Fibroblast of lung (primary cell): ENCODE measurements at places on chromosomes 11 and 22. TPM values are rescaled to one million over a fixed set of nuclear protein-coding genes. Genes with fewer than 3 reads are reported as not detected.

BLID gene
- 3.6 and 7.9 TPM in 2 replicates for total RNA-seq

CRYBB2 gene
- not detected in 2 replicates for total RNA-seq

DNA sequence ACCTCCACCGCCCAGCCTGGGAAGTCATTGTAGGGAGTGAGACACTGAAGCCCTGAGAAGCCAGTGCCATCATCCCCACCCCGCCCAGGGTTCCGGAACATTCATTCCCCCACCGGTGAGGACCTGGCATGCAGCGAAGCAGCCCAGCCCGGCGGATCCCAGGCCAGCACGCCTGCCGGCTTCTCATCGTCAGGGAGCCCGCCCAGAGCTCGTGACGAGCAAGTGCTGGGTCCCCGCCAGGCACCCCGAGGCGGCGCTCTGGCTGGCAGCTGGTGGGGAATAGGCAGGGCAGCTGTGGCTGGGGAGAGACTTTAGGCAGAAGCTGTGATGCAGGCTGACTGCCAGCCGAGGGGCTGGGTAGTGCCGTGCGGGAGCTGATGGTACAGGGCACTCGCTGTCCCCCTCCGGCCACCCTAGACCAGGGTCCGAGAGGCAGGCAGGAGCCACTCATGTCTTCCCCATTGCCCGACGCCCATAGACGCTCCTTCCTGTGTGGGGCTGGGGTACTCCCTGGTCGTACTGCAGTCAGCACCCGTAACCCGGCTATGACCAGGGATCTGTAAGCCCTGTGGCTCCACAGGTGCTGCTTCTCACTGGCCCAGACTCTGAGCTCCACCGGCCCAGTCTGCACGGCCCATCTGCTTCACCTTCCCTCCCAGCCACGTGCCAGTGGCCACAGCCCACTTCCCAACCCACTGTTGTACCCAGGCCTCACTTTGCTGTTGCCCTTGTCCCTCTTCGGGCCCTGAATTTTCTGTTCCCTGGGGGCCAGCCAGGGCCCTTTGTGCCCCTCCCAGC is 24.5 kb upstream of the CABP7 start:
- H3K4me1 ChIP-seq: no peaks in the 10 kb centered on the region
- H3K27ac ChIP-seq: no peak overlapping the region
- peaks cover 14% of the 10 kb centered on the region for H3K36me3 ChIP-seq
- DNase-seq: no peak
- H3K4me3 ChIP-seq: no peak overlapping the region

GRCh38 chr11:70740488-70740851 is 342.1 kb downstream of the CTTN start:
- DNase-seq: no peak
- H3K4me1 ChIP-seq: no peaks in the 10 kb centered on the region
- H3K4me3 ChIP-seq: no peak overlapping the region

DNA sequence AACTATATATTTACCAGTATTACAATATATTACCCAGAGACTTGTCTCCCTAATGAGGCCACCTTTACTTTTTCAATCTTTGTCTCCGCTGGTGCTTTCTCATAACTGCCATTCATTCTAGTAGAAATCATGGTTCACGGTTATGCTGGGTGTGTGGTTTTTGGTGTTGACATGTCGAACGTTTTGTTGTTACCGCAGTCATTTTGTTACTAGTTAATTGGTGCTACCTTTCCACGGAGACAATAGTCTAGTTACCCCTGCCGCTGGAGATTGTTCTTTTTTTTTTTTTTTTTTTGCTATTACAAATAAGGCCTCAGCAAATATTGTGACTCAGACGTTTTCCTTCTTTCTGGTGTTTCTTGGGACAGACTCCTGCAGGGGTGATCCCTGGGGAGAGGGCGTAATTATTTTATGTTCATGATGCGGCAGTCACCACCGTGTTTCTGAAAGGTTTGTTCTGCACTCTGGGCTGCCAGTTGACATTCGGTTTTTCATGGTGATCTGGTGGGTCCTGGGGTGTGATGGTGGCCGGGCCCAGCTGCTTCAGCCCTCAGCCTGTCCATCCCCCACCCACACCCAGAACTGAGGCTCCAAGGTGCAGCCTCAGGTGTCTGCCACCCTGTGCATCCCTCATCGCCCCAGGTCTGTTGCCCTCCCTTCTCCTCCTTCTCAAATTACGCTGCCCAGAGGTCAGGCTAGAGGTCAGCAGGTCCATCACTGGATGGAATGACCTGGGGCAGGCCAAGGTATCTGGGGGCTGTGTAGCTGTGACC is 28.6 kb downstream of the LRP5 start:
- peaks cover 2% of the 10 kb centered on the region for H3K4me1 ChIP-seq
- no peak overlapping the region for H3K4me3 ChIP-seq
- no peak for DNase-seq
- H3K27me3 ChIP-seq: no peaks in the 10 kb centered on the region

DNA sequence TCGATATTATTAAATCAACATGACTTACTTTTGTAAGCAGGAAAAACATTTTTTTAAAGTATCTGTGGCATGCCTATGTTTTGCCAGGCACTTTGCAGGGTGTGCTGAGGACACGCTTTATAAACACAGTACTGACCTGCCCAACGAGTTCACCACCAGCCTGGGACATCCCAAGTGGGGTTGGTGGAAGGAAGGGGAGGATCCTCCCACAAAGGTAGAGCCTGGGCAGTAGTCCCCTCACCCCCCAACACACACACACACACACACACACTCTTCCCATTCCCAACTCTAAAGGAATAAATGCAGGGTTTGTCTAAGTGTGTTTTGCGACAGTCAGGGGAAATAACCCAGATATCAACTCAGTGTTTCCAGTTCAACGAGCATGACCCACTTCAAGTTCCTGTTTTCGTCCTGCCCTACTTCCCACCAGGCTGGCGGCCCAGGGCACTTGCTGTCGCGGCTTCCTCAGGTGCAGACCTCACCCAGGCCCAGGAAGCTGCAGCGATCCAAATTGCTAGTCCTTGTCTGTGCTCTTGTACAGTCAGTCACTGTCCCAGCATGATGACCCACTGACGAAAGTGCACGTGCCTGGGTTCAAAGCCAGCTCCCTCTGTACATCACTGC is 3.1 kb downstream of the CERK start:
- H3K27me3 ChIP-seq: no peaks in the 10 kb centered on the region
- DNase-seq: no peak
- H3K4me3 ChIP-seq: no peak overlapping the region
- peaks cover 7% of the 10 kb centered on the region for H3K36me3 ChIP-seq
- peaks cover 13% of the 10 kb centered on the region for H3K4me1 ChIP-seq
